ENCODE measurements at places on chromosomes 13 and 19. TPM values are rescaled to one million over a fixed set of nuclear protein-coding genes. Genes with fewer than 3 reads are reported as not detected.
A peak's percentile ranks its signal among the peaks of the same experiment; 100 is the strongest.

DNA sequence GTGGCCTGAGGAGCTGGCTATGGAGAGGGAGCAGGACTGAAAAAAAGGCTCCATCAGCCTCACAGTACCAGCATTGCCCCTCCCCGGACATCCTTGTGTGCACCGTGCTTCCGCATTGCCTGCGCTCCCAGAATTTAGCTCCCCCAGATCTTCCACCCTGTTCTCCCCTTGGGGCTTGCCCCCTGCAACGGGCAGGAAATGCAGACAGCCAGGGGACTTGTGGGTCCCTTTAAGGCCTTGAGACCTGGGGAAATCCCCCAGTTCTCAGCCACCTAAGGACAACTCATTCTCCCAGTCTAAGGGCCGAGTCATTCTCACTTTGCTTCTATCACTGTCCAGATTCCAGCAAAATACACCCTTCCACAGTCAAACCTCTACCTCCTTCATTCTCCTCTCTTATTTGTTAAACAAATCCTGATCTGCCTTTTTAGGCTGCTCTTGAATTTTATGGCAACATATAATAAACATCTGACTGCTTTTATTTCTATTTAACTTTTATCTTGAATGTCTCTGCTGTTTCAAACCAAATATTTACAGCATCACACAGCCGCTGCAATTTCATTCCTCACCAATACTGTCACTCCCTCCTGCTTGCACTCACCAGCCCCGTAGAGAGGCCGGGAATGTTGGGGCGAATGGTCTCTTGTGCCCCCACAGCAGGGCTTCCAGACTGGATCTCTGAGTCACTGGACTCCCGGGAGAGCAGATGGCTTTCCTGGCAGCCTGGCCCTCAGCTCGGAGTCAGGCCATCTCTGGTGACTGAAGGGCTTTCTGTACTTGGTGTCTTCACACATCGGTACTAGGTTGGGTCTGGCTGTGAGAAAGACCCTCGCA, 221.9 kb downstream of the TSHZ3 start:
- H3K4me3 ChIP-seq: no peak overlapping the region
- no peaks in the 10 kb centered on the region for H3K27me3 ChIP-seq
- peaks cover 11% of the 10 kb centered on the region for H3K4me1 ChIP-seq
- peak overlapping the region; percentile 89 for H3K27ac ChIP-seq

- no peak overlapping the region for H3K4me3 ChIP-seq
- DNase-seq: no peak
- H3K27me3 ChIP-seq: no peaks in the 10 kb centered on the region
- H3K27ac ChIP-seq: no peak overlapping the region
- no peaks in the 10 kb centered on the region for H3K4me1 ChIP-seq
Measured at GRCh38 chr19:41771410-41771809, 16.1 kb downstream of the CEACAM6 start.

DNA sequence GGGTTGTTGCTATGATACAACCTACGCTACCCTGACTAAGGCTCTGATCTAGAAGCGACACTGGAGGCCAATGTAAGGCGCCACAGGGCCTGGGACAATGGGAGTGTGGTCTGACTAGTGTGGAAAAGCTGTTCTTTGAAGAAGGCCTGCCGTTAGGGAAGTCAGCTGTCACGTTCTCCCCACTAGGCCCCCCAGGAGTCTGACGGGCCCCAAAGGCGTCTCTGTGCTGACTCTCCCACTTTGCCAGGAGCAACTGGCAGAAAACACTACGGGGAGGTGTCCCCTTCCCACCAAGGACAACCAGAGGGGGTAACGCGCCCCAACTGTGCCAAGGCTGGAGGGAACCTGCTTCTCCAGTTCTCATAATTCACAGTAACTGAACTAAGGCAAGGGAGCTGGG, 25.3 kb upstream of the EIF3G start:
- H3K4me1 ChIP-seq: no peaks in the 10 kb centered on the region
- no peak overlapping the region for H3K27ac ChIP-seq
- DNase-seq: no peak
- peaks cover 40% of the 10 kb centered on the region for H3K36me3 ChIP-seq

DENND1C gene
- not detected for total RNA-seq

EDDM13 gene
- not detected for total RNA-seq

GRCh38 chr19:49355909-49356353, 6.3 kb downstream of the TEAD2 start:
- no peak overlapping the region for H3K4me3 ChIP-seq
- H3K27ac ChIP-seq: no peak overlapping the region
- DNase-seq: no peak
- peaks cover 17% of the 10 kb centered on the region for H3K36me3 ChIP-seq
- H3K4me1 ChIP-seq: no peaks in the 10 kb centered on the region

LGI4 gene
- 0.17 TPM for total RNA-seq
